ENCODE measurements at places on chromosomes 12 and 14.

- DNase-seq: no peak
Observed at GRCh38 chr12:81203671-81204204, 125.9 kb downstream of the ACSS3 start.

DNA sequence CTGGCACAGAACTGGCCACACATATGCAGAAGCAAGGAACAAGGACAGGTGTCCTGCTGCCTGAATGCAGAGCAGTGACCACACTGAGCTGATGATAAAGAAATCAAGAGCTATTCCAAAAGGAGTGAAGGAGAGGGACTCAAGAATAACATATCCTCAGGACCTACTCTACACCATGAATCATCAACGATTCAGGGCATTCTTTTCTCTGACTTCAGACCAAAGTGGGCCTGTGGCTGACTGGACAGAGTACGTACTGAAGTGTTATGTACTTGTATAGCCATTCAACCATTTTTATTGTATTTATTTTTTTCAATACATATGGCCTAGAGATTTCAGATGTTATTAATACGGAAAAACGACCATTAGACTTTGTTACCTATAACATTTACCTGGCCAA is 177.5 kb upstream of the TMTC1 start:
- DNase-seq: no peak

DNA sequence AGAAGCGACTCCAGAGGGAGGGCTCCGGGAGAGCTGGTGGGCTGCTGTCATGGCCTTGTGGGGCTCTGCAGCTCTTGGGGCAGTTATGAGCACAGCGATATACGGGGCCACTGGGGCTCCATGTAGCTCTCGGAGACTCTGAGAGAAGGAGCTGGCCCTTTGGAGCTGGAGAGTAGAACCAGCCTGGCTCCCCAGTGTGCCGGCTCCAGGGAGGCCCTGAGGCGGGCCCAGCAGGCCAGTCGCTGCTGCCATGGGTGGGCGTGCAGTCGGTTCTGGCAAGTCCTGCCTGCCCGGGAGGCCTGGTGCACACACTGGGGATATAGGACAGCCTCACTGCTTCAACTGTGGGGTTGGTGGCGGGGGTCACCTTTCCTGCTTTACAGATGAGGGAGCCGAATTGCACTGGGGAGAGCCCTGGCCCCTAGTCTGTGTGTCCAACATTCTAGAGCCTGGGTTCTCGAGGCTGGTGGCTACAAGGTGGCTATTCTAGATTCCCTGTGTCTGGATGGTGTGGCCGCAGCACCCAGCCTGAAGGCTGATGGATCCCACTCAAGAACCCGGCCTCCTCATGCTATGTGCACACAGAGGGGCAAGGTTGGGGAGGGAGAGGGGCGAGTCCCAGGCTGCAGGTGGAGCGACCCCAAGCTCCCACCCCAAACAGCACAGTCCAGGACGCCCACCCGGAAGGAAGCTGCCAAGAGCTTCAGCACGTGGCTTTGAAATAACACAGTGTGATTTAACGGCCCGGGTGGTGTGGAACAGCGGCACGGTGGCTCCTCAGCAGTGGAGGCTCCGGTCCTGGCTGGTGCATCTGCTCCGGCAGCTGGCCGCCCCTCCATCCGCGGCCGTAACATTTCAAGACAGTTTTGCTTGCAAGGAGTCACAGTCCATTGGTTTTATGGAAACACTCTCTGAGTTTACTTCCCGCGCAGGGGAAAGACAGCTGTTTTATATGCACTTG is 188.3 kb upstream of the C14orf180 start:
- peak; percentile 66 for DNase-seq

- DNase-seq: no peak
Observed at GRCh38 chr12:132188916-132189325, 44.7 kb downstream of the NOC4L start.

DNA sequence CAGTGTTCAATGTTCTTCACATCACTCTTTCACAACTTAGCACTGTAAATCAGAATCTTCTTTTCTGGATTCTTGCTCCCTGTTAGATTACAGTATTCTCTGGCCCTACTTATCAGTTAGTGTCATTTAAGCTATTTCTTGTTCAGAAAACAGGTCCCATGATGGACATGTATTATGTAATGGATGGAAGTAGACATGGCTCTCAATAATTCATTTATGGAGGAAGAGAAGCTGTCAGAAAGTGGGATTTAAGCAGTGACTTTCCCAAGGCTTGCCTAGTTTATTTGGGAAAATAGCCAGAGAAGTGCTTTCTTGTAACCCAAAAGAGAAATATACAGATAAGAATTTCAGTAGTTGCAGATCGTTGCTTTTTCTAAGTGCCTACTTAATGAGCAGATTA is 1.6 kb downstream of the ERC1 start:
- no peak for DNase-seq

- no peak for DNase-seq
Observed at GRCh38 chr12:105928436-105928835, 210.3 kb downstream of the NUAK1 start.

DNA sequence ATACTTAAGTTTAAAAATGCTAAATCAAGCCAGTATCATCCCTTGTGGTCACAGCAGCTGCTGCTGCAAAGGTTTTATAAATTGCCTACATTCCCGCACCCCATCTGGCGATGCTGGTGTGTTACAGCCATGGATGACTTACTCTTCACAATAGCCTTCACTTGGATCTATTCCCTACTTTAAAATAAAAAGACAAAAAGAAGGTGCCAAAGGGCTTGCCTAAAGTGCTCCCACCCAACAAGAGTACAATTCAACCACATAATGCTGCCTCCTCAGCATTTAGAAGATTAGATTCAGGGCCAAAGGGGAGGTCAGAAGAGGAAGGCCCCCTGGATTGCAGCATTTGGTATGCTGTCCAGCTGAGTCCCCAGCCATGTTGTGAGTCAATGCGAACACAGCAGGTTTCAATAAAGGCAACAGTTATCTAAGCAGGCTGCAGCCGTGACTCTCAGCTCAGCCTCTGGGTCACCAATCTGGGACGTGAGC is 176.1 kb downstream of the DAD1 start:
- no peak for DNase-seq

DNA sequence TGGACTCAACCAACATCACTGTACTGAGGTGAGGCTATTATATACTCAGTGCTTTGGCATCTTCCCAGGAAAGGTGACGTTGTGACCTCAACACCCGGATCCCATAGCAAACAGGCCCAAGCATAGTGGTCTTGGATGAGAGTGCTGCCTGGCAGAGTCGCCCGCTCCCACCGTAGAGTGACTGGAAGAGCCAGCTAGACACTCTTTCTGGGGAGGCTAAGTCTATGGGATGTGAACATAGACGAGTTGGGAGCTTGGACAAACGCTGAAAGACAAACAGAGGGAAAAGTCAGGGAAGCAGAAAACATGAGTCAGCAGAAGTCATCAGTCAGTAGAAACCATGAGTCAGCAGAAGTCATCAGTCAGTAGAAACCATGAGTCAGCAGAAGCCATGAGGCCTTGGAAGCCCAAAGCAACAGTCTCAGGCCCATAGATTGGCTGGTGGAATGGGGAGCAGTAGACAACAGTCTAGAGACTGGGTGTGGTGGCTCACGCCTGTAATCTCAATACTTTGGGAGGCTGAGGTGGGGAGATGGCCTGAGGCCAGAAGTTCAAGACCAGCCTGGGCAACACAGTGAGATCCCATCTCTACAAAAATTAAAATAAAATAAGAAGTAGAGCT is 66.4 kb upstream of the MAP1LC3B2 start:
- no peak for DNase-seq

GRCh38 chr14:60510951-60511599 is 2.1 kb downstream of the SIX6 start:
- no peak for DNase-seq

DNA sequence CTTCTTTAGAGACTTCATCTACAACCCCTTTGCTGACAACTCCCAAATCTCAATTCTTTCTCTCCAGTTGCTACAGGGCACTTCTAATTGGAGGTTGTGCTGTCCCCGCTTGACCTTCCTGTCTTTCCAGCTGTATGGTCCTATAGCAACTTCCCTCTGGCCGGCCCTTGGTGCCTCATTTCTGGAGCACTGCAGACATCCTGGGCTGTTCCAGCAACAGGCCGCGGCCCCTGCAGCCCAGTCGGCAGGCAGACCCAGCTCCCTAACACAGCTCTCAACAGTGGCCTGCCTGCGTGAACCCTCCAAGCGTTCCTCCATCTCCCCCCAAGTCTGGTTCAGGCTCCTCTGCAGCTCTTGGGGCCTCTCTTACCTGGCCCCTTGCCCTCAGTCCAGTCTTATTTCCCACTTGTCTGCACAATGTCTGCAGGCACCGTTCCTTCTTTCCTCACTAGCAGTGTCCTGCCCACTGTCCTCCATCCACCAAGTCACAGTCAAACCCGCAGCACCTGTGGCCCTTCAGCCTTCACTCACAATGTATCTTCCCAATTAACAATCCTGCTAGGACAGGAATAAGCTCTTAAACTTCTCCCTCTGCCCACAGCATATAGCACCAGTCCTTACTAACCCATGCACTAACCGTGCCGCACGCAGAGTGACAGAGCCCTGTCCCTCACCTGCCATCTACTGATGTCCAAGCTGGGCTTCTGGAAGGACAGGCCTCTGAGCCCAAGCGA is 1.6 kb upstream of the EML1 start:
- DNase-seq: no peak

DNA sequence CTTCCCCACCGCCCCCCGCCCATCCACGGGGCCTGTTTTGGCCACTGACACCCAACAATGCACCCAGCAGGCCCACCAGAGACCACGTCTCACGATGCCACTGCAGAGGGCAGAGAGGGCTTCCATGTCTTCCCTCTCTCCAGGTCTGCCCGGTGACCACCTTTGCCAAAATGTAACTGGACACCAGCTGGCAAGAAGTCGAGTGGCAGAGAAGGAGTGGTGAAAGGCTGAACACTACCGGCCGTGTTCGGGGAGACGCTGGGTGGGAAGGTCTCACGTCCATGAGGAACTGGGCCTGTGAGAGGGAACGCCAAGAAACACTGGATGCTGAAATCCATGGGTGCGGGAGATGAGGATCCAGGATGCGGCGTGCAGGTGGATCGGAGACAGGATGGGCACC is 308.2 kb downstream of the ADGRD1 start:
- DNase-seq: no peak

- peak; percentile 66 for DNase-seq
Observed at GRCh38 chr14:102778338-102779083, 1.3 kb downstream of the TRAF3 start.

GRCh38 chr12:76998386-76998785 is 67.0 kb downstream of the E2F7 start:
- no peak for DNase-seq

DNA sequence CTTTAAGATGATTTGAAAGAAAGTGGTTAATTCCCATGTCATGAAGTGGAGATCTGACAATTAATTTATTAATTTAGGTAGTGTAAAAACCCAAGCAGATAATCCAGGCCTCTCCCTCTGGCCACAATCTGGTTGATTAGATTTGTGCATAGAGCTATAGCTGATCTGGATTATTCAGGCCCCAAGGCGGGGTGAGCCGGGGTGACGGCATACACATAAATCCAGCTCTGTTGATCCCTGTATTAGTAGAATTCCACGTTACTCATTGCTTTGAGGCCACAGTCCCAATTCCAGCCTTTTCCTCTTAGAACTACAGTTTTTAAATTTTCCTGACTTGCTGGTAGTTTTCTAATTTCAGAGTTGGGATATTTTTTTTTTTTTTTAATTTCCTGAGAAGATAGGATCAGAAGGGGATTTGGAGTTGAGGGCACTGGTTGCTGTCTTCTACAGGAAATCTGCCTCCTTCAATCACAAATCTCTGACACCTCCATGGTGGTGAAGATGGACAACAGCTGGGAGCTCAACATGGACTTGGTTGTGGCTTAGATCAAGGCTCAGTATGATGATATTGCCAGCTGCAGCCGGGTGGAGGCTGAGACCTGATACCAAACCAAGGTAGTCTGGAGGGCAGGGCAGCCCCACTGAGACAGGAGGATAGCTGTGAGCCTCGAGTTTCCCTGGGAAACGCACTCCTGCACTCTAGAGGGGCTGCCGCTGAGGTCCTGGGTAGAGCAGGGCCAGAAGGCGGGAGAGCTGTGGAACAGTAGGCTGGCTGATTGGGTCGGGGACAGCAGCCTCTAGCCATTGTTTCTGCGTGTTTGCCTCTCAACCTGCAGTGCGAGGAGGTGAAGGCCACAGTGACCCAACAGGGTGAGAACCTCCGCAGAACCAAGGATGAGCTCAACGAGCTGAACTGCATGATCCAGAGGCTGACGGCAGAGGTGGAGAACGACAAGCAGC is 19.4 kb downstream of the KRT85 start:
- no peak for DNase-seq

DNA sequence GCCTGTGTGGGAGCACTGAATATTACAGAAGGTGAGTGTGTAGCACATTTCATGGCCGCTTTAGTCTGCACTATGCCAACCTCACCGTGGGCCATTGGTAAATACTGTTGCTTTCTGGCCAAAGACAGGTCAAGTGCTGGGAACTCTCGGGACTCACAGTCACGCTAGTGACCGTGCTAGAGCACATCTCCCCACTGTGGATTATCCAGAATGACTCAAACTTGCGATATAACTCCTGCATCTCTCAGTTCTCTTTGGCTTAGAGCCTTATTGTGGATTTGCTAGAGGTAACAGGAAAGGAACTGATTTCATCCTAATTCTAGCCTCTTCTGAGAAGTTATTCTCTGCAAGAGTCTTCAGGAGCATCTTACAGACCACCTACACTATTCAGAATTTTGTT is 86.5 kb downstream of the DAD1 start:
- DNase-seq: no peak

- no peak for DNase-seq
Observed at GRCh38 chr12:127582074-127582473, 684.9 kb upstream of the TMEM132C start.

GRCh38 chr12:3445119-3445978 is 45.7 kb upstream of the PRMT8 start:
- no peak for DNase-seq

DNA sequence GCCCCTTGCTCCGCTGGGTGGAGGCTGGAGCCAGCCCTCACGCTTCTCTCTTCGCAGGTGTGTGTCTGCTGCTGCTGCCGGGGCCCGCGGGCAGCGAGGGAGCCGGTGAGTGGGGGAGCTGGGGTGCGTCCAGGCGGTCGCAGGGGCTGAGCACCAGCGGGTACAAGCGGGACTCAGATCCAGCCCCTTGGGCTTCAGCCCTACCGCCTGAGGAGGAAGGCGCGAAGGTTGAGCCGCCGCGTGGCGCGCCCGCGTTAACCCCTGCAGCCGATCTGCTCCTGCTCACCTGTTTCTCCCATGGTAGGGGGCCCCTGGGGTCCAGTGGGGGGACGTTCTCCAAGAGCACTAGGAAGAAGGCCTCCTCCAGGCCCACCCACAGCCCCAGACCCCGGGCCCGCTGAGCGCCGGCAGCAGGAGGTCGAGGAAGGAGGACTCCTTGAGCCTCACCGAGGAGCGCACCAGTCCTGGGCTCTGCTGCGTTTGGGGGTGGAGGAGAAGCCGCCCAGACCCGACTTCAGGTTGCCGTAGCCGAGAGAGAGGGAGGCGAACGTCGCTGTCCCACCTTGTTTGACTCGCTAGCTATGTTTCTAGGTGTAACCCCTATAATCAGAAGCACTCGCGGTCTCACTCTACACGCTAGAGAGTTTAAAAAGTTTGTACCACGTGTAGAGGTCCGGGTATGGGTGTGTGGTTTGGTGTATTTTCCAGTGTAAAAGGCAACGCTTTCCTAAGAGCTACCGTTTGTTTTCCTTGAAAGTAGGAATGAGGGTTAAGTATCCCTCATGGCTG is 834 bp downstream of the COCH start:
- peak; percentile 86 for DNase-seq

All from NCI-H1417 (cell line).